ENCODE measurements at places on chromosomes 16 and 17.

DNA sequence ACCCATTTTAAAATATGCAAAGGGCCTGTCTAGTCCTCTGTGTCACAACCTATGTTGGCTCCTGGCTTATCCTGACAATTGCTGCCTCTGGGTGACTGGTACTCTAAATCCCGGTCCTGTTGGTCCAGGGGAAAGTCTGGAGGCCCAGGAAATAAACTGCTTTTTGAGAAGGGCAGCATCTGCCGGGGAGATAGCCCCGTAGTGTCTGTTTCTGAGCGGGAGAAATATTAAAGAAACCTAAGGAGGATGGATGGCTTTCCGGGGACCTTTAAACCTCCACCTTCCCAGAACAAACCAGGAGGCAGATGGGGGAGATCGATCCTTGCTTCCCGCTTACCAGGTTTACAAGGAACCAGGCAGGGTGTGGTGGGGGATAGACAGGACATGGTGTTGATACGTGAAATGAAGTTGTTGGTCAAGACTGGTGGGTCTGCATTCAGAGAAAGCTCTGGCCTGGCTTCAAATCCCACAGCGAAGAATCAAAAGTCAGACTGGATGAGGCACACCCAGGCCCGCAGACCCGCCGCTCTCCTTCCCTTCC is 3.8 kb downstream of the HOXB2 start:
- no peak for DNase-seq

DNA sequence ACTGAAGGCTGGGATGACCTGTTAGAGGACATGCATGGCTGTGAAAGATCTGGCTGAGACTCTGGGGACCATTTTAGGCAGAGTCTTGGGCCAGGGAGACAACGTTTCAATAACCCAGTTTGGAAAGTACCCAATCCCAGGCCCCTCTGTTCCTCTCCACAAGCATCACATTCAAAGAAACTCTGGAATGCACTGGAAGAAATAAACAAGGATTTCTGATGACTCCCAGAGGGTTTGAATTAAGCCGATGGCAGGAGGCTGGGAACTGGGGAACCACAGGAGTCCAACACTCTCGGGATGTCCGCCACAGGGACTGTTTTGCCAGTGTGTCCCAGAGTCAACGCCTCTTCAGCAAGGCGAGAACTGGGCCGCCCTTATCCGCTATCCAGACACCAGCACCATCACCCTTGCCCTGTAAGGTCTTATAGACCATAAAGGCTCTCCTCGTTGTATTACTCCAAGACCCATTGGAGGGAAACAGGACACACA is 3.3 kb downstream of the PMP22 start:
- DNase-seq: no peak

GRCh38 chr16:28186752-28187151 is 25.0 kb downstream of the XPO6 start:
- DNase-seq: no peak

DNA sequence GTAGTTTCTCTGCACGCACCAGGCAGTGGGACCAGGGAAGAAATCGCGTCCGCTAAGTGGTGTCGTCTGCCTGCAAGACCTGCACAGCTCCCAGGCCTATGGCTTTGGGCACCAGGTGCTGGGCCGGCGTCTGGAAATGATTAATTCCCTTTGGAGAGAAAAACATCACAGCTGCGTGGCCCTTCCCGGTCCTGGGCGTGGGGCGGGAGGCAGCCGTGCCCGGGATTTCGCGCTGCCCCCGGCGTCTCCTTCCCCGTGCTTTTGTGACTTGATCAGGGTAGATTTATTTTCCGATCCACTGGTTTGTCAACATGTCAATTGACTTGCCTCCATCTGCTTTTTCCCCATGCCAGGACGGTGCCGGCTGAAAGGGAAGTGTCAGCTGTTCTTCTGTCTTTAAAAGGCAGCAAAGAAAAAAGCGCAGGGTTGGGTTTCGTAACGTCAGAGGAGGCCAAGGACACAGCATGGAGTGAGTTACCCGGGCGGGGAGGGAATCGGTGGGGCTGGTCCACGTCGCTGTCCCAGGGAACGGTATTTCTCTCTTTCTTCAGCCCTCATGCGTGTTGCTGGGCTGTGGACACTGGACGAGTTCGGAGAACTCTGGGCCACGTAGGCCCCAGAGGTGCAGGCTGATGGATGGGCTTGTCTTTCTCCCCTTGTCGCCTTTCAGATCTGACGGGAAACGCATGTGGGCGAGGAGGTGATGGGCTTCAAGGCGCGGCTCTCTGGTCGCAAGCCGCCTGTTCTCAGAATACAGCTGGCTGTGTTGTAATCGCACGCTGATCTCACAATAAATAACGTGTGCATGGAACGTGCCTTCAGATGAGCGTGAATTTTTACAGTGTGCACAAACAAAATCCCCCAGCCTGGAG is 188.1 kb upstream of the ZNF469 start:
- DNase-seq: no peak

DNA sequence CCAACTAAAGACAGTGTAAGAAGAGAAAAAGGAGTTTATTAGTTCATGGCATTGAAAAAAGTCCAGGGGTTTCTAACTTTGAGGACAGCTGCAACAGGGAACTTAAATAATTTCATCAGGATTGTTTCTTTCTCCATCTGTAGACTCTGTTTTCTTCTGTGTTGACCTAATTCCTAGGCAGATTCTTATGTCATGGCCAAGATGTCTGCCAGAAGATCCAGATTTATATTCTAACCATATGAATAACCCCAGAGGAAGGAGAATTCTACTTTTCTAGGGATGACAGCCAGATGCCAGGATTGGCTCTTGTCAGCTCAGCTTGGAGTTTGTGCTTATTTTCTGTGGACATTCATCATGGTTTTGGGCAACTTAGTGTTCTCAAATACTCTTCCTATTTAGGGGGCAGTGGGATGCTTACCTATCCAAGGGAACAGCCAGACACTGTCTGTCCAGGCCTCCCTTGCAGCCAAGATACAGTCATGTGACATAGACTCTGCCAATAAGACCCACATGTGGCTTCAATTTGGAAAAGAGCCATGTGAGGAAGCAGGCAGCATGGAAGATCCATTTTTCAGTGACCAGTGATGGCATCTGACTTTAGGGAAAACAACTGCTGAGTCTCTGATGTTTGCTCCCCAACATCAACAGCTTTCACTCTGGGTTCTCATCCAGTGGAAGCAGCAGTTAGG is 18.2 kb downstream of the PCTP start:
- DNase-seq: no peak

DNA sequence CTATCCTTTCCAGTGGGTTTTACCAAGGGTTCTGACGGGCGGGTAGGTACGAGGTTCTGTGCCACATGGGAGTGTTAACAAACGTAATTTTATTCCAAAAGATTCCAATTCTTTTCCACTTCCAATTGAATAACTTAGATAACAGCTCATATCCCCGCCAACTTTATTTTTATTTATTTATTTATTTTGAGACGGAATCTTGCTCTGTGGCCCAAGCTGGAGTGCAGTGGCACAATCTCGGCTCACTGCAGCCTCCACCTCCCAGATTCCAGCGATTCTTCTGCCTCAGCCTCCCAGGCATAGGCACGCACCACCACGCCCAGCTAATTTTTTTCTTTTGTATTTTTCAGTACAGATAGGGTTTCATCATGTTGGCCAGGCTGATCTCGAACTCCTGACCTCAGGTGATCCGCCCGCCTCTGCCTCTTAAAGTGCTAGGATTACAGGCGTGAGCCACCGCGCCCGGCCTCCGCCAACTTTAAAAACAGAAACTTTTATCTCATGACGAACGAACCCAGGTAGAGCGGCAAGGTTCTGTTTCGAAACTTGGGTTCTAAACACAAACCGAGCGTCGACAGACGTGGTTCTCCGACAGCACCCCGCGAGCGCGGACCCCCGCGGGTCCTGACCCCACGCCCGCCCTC is 613 bp downstream of the ECI1 start:
- DNase-seq: no peak

DNA sequence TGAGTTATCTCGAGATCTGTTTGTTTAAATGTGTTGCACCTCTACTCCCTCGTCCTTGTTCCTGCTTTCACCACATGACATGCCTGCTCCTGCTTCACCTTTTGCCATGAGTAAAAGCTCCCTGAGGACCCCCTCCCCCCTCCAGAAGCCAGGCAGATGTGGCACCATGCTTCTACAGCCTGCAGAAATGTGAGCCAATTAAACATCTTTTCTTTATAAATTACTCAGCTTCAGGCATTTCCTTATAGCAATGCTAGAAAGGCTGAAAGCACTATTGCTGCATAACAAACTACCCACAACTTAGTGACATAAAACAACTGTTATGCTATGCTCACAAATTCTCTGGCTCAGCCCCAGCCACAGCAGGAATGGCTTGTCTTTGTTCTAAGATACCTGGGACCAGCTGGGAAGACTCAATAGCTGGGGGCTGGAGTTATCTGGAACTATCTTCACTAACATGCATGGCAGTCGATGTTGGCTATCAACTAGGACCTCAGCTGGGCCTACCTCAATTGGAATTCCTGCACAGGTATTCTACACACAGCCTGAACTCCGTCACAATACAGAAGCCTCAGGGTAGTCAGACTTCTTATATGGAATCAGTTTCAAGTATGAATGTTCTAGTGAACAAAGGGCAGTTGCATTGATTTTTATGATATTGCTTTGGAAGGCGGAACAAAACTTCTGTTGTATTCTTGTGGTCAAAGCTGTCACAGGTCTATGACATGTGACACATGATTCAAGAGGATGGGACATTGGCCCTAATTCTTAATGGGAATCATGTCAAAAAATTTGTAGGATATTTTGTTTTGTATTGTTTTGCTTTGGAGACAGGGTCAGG is 186.0 kb upstream of the PIRT start:
- no peak for DNase-seq
